Foreskin keratinocyte (primary cell): ENCODE measurements at places on chromosomes 4 and X. TPM values are rescaled to one million over a fixed set of nuclear protein-coding genes. Genes with fewer than 3 reads are reported as not detected.

Gene MPP1
- total RNA-seq: 8.6 and 9.0 TPM in 2 replicates

Gene TBX22
- total RNA-seq: not detected in 2 replicates

Gene GAGE12G
- total RNA-seq: not detected in 2 replicates

Gene ODAPH
- total RNA-seq: 0.53 and 0.71 TPM in 2 replicates

- no peak for DNase-seq
Measured at GRCh38 chr4:153000076-153000420, 63.9 kb downstream of the FHDC1 start.

DNA sequence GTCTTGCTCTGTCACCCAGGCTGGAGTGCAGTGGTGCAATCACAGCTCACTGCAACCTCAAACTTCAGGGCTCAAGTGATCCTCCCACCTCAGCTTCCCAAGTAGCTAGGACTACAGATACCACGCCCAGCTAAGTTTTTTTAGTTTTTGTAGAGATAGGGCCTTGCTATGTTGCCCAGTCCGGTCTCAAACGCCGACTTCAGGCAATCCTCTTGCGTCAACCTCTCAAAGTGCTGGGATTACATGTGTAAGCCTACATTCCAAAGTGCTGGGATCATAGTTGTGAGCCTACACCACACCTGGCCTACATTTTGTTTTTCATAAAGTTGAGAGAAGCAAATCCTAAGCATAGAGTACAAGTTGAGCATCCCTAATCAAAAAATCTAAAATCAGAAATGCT is 42.2 kb downstream of the SMARCA5 start:
- DNase-seq: peak; percentile 78

DNA sequence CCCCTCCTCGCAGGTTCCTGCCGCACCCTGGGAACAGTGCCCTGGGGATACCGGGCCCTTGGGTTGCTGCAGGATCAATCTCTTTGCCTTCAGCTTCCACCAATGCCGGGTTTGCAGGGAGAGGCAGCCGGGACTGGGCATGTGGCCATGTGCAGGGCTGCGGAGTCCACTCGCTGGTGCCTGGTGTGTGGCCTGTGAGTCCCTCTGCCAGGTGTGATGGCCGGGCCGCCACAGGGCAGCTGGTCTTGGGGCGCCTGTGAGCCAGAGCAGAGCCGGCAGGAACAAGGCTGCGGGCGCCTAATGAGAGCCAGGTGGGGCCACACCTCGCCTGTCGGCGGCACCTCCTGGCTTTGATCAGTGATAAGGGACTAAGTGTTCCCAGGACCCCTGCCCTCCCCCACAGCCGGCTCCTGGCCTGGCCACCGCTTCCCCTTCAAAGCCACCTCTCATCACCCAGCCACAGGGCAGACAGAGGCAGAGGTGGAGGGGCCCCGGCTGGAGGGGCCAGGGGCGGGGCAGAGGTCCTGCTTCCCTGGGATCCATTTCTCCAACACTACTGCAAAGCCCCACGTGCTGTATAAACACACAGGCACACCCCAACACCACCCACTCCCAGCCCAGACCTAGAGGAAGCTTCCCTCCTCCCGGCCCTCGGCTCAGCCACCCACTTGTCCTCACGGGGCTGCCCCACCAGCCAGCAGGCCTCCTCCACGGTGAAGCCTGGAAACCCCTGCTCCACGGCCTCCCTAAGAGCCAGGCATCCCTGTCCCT is 132.7 kb downstream of the CPZ start:
- no peak for DNase-seq

GRCh38 chr4:99846891-99847290 is 30.3 kb downstream of the DAPP1 start:
- no peak for DNase-seq

- no peak for DNase-seq
Measured at GRCh38 chrX:21698272-21698671, 40.1 kb upstream of the KLHL34 start.
